ENCODE measurements at places on chromosomes 7 and 10.

GRCh38 chr10:58791137-58791536 is 278.5 kb downstream of the BICC1 start:
- no peak for DNase-seq

DNA sequence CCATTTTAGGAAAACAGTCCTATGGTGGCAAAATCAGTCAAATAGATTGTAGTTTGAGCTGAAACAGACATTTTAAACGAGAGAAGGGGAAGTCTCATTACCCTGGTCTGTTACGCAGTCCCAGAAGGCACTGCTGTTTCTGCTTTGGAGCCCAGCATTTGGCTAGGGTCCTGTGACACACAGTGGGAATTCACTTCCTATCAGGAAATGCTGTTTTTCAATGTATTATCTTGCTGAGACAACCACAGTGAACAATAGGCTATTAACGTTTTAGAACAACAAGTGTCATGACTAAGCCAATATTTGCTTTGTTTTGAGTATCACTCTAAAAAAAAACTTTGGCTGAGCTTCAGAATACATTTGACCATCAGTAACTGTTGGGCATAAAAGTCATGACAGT is 74.1 kb downstream of the ADD3 start:
- DNase-seq = no peak

- no peak for DNase-seq
Measured at GRCh38 chr10:125514206-125515162, 168.5 kb downstream of the TEX36 start.

- DNase-seq = no peak
Measured at GRCh38 chr10:21950566-21950965, 53.0 kb downstream of the DNAJC1 start.

- no peak for DNase-seq
Measured at GRCh38 chr10:118035354-118036005, 11.3 kb downstream of the RAB11FIP2 start.

DNA sequence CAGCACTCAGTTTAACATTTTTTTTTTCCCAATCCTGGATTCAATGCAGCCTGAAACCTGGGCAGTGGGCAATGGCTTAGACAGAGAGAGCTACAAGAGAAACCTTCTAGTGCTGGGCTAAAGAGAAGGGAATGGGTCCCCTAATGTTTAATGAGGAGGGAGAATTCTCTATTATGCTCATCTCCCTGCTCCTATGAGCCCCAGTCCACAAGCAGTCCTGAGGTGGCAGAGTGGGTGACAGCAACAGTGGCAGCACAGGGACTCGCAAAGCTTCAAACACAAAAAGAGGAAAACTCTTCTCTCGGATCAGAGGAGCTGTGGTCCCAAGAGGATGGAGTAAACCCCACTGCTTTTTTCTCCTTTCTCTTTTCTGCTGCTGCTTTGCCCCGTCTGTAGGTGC is 36.5 kb downstream of the COBL start:
- DNase-seq = no peak

GRCh38 chr10:79336276-79336675 is 11.0 kb upstream of the PPIF start:
- no peak for DNase-seq

GRCh38 chr10:49080071-49080470 is 35.3 kb downstream of the VSTM4 start:
- no peak for DNase-seq

DNA sequence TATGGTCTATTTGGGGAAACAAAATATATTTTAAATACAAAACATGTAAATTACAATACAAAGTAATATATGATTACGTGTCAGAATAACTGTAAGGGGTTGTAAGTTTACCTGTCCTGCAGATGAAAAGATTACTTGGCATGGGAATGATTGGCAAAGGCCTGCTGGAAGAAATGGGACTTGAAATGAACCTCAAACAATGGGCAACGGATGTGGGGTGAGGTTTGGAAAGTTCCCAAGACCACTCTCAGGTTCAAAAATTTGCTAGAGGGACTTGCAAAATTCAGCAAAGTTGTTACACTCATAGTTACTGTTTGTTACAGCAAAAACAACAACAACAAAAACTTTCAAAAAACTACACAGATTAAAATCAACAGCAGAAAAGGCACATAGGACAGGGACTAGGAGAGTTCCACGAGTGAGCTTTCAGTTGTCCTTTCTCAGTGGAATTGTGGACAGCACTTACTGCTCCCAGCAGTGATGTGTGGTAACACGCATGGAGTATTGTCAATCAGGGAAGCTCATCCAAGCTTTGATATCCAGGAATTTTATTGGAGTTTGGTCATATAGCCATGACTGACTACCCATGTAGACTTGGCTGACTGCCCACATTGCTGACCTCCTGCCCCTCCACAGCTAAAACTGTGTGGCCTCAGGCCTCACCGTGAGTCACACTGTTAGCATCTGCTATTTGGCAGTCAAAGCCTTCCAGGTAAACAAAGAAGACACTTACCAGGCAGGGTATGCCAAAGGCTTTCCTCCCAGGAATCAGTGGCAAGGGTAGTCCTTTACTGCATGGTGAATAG is 43.8 kb downstream of the EXOC6 start:
- no peak for DNase-seq

- DNase-seq = no peak
Measured at GRCh38 chr7:103348452-103348851, 1.0 kb downstream of the PSMC2 start.

- peak; percentile 6 for DNase-seq
Measured at GRCh38 chr10:110803830-110804338, 67.8 kb upstream of the PDCD4 start.

DNA sequence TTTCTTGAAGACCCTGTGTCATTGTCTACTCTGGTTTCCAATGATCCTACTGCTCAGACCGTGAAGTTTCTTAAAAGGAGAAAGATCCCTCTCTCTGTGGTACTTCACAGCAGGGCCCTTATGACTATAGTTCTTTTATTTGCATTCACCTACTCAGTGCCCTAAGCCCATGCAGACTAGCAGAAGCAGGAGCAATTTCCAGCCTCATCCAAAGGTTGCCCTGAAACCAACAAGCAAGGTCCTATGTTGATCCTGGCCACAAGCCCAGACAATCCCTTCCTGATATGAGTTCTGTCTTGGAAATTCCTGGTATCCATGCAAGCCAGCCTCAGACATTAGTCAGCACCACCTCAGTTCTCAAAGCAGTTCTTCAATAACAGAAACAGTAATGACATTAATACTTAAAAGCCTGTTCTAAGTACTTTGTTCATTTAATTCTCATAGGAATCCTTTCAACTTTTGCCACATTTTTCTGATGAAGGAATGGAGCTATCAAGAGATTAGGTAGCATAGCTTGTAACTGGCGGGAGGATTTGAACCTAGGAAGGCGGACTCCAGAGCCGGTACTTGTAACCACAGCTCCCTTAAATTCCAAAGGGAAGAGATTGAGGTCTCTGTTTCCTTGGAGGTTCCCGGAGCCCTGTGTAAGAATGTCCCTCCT is 58.1 kb upstream of the ST8SIA6 start:
- no peak for DNase-seq

DNA sequence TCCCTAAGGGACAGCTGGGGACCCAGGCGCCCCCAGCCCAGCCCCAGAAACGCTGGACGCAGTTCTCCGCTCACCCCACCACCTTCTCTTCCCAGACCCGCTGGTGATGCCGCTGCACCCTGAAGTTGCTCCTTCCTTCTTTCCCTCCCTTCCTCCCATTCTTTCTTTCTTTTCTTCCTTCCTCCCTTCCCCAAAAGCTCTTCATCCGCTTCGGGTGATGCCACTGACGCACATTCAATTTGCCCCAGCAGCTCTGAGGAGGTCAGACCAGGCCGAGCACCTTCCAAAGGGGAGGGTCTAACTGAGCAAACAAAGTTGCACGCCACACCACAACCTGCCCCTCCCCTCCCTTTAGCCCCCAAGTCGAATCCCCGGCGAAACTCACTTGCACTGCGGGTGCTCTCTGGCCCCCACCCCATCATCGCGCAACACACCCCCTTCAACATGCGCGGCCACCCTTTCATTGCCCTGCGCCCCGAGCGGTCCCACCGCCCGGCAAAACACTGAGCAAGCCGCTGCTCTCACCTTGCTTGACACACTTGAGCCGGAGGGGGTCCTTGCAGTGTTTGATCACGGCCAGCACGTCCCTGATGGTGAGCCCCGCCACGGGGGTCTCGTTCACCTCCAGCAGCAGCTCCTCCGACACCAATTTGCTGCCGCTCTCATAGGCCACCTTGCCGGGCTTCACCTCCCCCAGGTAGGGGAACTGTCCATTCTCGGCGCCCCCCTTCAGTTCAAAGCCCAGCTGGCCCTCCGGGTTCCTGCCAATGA is 787 bp downstream of the MAGI2 start:
- DNase-seq = no peak

- no peak for DNase-seq
Measured at GRCh38 chr10:121709675-121710073, 111.4 kb upstream of the FGFR2 start.

GRCh38 chr10:104907521-104907920 is 266.4 kb downstream of the SORCS3 start:
- DNase-seq = no peak

DNA sequence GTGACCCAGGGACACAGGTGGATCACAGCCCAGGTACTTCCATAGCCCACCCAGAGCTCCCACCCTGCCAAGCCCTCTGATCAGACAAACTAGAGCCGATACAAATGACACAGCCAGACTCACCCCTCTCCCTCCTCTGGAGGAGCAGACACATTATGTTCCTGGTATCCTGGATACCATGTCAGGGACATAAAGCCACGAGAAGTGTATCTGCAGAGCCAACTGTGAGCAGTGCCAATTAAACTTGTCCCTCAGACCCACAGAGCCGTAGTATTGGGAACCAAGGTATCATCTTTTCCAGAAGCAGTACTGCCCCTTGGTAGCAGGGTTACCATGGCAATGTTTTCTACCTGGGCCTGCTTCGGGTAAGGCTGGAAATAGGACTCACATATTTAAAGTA is 47.3 kb upstream of the CPXM2 start:
- no peak for DNase-seq

DNA sequence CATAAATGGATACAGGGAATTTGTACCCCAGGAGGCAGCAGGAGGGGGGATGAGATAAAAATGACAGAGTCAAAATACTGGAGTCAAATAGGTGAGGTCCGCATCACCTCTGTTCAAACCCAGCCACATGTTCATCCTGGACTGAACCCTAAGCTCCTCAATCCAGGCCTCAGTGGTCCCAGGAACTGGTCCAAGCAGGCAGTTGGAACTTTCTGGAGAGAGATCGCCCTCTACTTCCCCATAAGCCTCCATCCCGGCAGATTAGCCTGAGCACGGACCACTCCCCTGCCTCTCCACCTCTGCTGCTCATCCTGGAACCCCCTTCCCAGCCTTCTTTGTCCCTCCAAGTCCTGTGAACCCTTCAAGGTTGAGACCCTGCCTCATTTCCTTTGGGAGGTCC is 959.7 kb upstream of the ZNF722 start:
- DNase-seq = no peak

DNA sequence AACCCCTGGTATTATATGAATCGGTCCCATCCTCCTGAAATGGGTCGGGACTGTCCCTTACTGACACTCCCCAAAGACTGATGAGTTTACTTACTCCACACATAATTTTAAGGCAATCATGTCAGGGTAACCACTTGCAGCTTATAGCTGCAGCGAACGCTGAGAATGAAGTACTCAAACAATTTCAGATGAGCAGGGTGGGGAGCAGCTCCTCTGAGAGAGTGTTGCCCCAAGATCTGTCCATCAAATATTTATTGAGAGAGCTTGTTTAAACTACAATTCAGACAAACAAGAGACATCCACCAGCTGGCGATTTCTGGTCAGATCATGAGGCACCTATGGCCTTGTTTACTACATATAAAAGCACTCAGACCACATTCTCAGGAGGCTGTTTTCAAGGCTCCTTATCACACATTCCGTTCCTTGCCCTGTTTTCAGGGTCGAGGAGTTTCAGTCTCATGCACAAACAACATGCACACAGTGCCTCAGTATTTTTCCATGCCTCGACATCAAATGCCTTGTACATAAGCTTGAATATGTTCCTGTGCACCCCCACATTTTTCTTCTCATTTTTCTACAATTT is 80.1 kb downstream of the THSD7A start:
- DNase-seq = no peak

- no peak for DNase-seq
Measured at GRCh38 chr10:24737001-24737400, 13.3 kb upstream of the ARHGAP21 start.

GRCh38 chr10:32256613-32257437 is 90.1 kb downstream of the EPC1 start:
- peak; percentile 49 for DNase-seq

DNA sequence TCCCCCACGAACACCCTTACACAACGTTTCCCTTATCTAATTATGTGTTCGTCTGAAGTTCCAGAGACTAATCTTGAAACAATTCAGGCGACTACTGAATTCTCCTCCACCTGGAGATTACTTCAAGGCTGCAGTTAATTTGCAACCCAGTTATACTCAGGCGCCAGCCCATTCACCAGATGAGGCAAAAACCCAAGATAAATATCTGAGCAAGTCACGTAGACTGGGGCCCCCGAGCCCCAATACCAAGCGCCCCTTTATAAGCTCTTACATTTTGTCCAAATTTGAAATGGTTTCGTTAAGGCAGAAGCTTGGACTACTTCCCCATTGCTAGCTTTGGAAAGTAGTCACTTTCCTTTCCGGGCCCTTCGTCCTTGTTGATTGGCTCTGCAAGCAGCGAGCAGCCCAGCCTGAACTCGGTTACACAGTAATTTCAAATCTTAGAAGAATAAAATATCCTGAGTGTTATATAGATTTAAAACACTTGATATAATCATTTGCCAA is 1.2 kb downstream of the TPK1 start:
- DNase-seq = peak; percentile 11

- no peak for DNase-seq
Measured at GRCh38 chr7:12229046-12229445, 18.0 kb downstream of the TMEM106B start.

DNA sequence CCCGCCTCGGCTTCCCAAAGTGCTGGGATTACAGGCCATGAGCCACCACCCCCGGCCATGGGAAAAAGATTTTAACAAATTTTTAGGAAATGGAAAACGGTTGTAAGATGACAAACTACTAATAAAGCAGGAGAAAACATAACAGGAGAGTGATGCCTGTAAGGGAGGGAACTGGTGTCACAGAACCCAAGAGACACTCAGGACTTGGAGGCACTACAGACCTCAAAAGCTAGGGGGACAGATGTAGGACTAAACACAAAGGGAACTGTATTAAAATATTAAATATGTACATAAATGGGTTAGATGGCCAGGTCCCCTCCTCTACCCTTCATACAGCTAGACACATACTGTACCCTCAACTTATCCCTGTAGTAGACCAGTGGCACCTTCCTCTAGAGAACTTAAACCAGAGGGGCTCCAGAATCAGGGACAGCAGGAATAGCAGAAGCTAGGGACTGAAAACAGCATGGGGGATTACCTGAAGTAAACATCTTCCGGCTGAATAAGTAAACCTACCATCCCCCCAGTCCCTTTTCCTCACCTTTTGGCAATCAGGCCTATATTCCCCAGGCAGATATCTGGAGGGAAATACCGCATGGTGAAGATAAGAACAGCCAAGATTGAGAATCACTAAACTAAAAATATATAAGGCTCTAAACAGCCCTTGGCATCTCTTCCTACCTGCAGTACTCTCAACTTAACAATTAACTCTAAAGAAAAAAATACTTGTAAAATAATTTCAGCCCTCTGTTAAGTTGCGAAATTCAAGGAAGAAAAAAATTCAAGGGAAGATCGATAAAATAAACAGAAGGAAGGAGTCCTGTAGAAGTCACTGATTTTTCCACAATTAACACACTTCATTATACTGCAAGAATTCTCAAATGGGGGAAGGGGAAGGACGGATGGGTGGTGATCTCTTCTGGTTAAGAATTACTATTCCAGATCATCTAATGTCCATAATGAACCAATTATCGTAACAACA is 15.5 kb downstream of the TM9SF3 start:
- no peak for DNase-seq
